CD4-positive, alpha-beta T cell treated with Interleukin-12 subunit alpha and Interleukin-12 subunit beta, for 1 hour (primary cell): ENCODE measurements at places on chromosomes 1 and 21.

- no peak for DNase-seq
Observed at GRCh38 chr1:158952416-158952815, 21.1 kb downstream of the PYHIN1 start.

DNA sequence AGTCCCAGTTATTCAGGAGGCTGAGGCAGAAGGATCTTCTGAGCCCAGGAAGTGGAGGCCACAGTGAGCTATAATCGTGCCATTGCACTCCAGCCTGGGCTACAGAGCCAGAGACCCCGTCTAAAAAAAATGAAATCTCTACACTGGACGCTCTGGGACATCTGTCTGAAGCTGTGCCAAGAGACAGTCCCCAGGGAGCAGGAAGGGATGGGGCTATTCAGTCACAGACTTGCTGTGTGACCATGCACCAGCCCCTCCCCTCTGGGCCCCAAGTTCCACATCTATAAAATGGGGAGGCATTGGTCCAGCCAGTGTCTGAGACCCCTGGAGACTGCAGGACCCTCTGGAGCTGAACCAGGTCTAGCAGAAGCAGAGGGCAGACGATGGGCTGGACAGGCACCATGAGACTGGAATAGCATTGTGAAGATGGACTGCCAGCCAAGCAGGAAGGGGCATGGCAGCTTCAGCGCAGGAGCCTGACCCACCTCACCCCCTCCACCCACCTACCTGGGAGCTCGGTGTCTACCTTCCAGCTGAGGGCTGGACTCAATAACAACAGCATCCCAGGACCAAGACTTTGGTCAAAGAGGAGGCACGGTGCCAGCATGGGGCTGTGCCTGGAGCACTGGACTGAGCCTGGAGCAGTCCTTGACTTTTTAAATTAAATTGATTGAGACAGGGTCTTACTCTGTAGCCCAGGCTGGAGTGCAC lies 1.4 kb downstream of the TMEM54 start:
- no peak for DNase-seq

- peak; percentile 34 for DNase-seq
Observed at GRCh38 chr21:37370152-37371040, 3.8 kb downstream of the DYRK1A start.

DNA sequence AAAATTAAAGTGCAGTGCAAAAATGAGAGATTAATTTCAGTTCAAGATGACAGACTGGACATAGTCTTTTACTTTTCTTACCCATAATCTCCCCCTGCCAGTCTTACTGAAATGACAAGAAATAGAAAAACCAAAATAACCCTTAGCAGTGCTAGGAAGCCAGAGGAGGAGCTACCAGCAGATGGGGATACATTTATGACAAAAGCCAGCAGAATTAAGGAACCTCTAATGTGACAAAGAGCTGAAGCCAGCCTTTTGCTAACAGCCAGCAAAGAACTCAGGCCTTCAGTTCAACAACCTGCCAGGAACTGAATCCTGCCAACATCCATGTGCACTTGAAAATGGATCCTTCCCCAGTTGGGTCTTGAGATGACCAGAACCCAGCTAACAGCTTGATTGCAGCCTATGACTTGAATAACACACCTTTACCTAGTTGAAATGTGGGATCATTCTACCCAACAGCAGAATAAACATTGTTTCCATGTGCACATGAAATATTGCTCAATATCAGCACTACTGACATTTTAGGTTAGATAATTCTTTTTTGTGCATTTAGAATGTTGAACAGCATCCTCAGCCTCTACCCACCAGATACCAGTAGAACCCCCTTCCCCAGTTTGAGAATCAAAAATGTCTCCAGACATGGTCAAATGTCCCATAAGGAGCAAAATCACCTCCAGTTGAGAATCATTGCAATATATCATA lies 7.9 kb upstream of the TRAF5 start:
- DNase-seq, result no peak

DNA sequence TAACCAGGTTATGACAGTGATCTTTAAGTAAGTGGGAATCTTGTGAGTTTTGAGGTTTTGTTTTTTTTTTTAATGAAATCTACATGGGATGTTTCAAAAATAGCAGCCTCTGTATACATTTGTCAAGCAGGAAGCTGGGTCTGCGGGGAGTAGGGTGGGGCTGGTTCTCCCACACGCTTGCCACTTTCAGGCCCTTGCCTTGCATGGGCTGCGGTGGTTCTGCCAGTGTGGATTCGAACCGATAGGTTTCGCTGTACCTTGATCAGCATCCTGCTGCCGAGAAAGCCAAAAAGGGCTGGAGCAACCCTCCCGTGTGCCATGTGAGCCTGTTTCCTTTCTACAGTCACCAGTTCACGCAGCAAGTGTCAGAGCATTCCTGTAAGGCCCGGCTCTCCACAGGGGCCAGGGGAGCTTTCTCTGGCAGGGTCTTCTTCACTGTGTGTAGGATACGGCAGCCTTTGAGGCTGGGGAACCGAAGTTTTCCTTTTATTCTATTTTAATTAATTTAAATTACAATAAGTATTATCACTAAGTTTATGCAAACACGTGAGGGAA lies 79.2 kb upstream of the SAMD11 start:
- peak; percentile 33 for DNase-seq

DNA sequence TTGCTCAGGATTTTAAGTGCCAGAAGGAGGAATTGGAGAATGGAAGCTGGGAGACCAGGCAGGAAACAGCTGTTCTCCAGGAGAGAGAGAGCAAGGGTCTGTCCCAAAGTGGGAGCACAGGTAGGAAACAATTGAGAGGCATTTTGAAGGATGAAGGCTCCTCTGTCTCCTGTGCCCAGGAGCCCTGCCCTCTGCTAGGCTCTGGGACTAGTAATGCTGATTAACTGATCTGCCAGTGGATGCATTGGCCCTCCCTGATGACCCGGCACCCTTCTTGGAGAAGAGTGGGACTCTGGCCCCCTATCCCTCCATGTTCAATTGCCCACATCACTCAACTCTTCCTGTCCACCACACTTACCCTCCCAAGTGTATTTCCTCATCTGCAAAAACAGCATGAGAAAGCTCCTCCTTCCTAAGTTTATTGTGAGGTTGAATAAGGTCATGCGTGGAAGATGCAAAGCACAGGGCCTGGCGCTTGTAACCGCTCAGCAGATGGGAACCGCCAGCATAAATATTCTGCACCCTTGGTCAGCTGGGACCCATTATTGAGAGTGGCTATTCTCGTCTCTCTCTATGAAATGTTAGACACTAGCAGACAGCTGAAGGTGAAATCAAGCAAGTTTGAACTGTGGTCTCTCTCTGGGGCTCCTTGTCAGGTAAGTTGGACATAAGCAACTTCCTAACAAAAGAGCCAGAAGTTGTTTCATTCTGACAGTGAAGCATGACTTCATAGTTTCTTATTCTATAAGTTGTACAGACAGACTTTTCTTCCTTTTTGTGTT lies 63.0 kb upstream of the ANGPTL1 start:
- DNase-seq, result no peak

DNA sequence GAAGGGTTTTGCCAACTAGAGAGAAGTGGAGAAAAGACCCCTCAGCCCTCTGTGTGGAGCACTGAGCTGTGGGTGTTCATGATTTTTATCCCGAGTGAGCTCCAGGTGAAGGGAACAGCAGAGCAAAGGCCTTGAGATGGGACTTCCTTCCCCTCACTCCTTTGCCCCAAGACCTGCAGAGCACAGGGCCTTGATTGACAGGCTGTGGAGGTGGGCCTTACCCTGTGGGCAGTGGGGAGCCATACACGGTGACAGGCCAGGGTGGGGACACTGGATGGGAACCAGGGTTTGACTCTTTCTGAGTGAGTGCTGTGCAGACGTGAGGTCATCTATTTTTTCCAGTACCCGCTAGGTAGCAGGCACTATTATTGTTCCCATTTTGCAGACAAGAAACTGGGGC lies 10.5 kb downstream of the KCNQ4 start:
- DNase-seq, result no peak

DNA sequence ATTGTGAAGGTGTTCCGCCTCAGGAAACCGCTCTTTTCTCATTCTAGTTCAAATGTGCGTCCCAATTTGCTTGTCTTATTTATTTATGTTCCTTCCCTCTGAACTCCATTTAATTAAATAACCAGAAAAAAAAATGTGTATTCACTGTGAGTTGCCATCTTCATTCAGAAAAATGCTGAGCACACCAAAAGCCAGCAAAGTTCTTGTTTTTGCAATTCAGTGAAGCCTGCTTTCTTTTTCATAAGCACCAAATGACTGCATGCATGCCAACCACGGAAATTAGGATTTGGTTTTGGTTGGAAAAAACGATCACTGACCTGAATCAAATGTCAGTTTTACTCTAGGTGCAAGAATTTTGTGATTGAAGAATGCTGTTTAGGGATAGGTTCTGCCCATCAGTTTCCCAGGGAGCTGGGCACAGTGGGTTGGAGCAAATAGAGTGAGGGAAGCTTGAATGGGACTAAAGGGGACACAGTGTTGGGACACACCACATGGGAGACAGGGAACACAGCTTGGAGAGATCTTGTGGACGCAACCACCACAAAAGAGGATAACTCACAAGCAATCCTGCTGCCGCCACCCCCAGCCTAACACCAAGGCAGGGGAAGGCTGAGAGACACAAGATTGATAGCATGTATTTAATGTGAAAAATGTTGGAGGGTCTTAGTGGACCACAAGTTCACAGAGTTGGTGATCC lies 183.4 kb upstream of the GALNT2 start:
- no peak for DNase-seq

DNA sequence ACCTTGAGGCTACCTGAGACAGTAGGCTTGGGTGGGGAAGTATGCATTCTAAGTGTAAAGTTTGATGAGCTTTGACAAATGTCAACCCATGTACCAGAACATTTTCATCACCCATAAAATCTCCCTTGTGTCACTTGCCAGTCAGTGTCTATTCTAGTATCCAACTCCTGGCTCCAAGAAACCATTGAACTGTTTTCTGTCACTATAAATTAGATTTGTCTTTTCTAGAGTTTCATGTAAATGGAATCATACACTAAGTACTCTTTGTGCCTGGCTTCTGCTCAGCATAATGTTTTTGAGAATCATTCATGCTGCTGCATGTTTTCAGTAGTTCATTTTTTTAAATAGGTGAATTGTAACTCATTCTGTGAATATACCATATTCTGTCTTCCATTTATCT lies 165.4 kb downstream of the DNM3 start:
- no peak for DNase-seq

GRCh38 chr1:173295995-173296394 lies 88.9 kb upstream of the TNFSF4 start:
- DNase-seq, result no peak

GRCh38 chr1:42943166-42943565 lies 15.5 kb downstream of the SLC2A1 start:
- DNase-seq, result peak; percentile 41

DNA sequence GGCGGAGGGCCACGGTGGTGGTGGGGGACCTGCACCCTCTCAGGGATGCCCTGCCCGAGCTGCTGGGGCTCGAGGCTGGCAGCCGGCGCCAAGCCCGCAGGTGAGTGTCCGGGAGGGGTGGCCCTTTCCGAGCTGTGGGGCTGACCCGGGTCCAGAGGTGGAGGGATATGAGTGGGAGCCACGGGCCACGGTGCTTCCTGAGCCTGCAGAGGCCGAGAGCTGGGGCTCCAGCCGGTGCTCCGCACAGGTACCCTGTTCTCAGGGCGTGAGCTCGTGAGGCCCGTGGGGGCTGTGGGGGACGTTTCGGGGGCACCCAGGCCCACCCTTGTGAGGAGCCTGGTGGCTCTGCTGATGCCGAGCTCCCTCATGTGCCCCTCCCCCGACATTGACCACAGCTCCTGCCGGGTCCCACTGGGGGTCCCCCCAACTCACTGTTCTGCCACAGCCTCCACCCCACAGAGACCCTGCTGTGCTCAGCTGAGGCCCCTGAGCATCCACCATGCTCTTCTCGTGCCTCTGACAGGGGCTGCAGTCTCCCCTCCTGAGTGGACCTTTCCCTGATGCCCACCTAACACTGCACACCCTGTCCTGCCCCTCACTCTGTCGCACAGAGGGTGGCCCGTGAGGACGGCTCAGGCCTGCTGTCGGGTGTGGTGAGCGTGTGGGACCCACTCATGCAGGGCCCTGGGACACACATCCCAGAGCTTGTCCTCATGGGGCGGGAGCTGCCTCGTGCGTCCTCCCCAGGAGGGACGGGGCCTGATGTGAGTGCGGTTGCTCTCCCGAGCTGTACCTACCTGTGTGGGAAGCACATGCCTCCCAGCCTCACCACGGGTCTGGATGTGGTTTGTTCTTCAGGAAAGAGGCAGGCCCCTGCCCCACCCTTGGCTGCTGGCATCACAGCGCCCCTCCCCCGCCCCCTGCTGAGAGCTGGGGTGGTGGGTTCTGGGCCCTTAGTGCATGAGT lies 27.5 kb downstream of the SLX9 start:
- no peak for DNase-seq

- DNase-seq, result no peak
Observed at GRCh38 chr1:100989306-100990077, 36.1 kb downstream of the DPH5 start.

GRCh38 chr21:24899138-24899537 lies 708.1 kb downstream of the MRPL39 start:
- DNase-seq, result no peak

- no peak for DNase-seq
Observed at GRCh38 chr1:89823679-89824292, 3.0 kb downstream of the LRRC8D start.

GRCh38 chr1:174556392-174556791 lies 108.6 kb downstream of the GPR52 start:
- DNase-seq, result no peak

- no peak for DNase-seq
Observed at GRCh38 chr1:157993147-157993917, at the start of gene KIRREL1. Gene KIRREL1 (plus strand): TSS chr1:157993645. CDS start chr1:157993677, 32 bp downstream.

GRCh38 chr1:235675152-235675890 lies 25.7 kb upstream of the GNG4 start:
- no peak for DNase-seq

DNA sequence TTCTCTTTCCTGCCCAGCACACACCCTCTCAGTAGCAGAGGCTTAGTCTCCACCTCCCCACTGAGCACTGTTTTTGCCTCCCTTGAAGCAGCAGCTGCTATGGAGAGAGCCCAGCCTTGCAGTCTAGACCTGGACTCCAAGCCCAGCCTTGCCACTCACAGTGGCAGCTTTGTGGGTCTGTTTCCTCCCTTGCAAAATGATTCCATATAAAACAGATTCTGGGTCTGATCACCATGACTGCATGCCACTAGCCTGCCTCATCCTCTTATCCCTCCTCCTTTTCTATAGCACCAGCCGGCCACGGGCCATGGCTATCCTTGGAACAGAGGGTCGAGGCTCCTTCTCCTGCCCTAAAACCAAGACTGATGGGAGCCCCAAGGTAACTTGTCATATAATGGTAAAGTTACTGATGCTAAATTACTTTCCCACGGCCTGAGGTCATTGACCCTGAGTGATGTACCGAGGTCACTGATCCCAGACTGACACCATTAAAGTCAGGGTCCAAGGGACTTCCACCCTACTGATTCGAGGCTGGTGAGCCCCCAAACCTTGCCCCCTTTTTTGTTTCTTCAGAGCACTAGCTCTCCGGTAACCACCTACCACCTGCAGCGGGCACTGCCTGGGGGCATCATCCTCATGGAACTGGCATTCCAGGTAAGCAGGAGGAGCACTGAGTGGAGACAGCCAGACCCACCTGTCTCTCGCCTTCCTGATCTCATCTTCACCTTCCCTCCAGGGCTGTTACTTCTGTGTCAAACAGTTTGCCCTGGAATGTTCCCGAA lies 7.9 kb downstream of the HYI start:
- DNase-seq, result no peak
